Testis (tissue), 5 donors: ENCODE measurements at places on chromosomes 3 and 15.
A peak's percentile ranks its signal among the peaks of the same experiment; 100 is the strongest.

GRCh38 chr15:68177742-68178141, 27.4 kb downstream of the CALML4 start:
- DNase-seq = no peak

DNA sequence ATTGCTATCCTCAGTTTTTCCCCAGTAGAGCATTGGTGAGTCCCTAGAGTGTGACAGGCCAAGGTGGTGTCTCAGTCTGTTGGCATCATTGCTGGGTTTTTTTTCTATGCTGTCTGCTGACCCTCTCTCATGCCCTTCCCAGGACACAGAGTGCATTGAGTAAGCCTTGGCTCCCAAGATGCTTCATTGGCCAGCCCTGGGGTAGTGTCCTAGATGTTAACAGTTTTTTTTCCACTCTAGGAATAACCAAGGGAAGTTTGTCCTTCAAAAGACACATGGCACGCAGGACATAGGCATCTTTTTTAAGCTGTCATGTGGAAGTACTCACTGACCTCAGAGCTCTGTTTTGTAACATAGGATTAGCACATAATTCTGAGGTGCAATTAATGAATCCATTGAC, 19.5 kb downstream of the ADAMTSL3 start:
- no peak for DNase-seq

- DNase-seq = no peak
These were observed 172.0 kb upstream of the HES1 start for GRCh38 chr3:193963808-193964516.

- DNase-seq = no peak
These were observed 109.8 kb downstream of the RPL22L1 start for GRCh38 chr3:170760174-170760526.

GRCh38 chr3:184812662-184813042, 686 bp downstream of the VPS8 start:
- peak; percentile 29 for DNase-seq

DNA sequence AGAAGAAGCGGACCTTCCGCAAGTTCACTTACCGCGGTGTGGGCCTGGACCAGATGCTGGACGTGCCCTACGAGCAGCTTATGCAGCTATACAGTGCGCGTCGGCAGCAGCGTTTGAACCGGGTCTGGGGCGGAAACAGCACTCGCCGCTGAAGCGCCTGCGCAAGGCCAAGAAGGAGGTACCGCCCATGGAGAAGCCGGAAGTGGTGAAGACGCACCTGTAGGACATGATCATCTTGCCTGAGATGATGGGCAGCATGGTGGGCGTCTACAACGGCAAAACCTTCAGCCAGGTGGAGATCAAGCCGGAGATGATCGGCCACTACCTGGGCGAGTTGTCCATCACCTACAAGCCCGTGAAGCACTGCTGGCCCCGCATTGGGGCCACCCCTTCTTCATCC, 390.4 kb upstream of the MEIS2 start:
- peak; percentile 61 for DNase-seq

- no peak for DNase-seq
These were observed 112.1 kb upstream of the AGBL1 start for GRCh38 chr15:85967553-85967952.

- DNase-seq = no peak
These were observed 10.2 kb upstream of the FGF12 start for GRCh38 chr3:192737506-192737905.

DNA sequence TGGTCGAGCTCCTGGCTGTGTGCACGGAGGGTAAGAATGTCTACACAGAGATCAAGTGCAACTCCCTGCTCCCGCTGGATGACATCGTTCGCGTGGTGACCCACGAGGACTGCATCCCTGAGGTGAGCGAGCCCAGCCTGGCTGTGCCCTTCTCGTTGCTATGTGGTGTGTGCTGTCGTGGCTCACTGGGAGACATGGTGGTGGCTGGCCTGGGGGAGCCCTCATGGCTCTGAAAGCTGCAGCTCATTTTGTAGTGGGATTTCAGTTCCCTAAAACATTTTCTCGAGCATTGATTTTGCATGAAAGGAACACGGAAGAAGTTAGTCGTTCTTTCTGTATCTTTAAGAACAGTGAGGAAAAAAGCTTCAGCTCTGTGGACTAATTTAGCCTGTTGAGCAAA, 200.5 kb downstream of the ITPR1 start:
- DNase-seq = no peak

DNA sequence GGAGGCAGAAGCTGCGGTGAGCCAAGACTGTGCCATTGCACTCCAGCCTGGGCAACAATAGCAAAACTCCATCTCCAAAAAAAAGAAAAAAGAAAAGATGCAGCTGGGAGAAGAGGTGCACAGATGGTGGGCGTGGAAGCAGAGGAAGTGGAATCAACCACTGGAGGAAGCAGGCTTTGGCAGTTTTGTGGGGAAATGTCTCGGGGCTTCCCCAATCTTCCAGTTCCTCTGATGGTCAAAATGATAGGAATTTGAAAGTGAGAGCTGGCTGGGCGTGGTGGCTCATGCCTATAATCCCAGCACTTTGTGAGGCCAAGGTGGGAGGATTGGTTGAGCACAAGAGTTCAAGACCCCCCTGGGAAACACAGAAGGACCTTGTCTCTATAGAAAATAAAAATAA, 48.1 kb upstream of the SMAD3 start:
- DNase-seq = no peak

GRCh38 chr3:37990527-37990926, at the start of gene VILL:
VILL (plus strand) TSS chr3:37990786; CDS start chr3:37993673, 2,887 bp downstream.
- DNase-seq = no peak

- no peak for DNase-seq
These were observed 83.4 kb downstream of the CLDN1 start for GRCh38 chr3:190238871-190239270.

DNA sequence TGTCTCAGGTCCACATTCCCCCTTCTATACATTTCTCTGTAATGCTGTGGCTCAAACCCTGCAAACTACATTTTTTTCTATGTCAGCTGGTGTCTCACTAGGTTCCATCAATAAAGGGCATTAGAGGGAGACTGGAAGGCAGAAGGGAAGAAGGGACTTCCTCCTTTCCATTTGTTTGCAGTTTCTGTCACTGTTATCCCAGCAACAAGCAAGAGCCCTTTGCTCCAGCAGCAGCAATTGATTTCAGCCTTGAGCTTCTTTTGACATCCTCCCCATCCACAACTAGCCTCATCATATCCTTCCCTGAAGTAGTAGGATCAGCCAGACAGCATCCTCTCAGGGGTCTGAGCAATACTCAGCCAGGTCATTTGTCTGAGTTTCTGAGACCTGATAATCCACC, 5.3 kb upstream of the NCK1 start:
- no peak for DNase-seq
